D721Med (cell line): ENCODE measurements at places on chromosomes 12 and 14.

GRCh38 chr12:25052196-25052913, 103.5 kb upstream of the BCAT1 start:
- DNase-seq = no peak

GRCh38 chr12:25482625-25483024, 70.5 kb downstream of the LMNTD1 start:
- no peak for DNase-seq

DNA sequence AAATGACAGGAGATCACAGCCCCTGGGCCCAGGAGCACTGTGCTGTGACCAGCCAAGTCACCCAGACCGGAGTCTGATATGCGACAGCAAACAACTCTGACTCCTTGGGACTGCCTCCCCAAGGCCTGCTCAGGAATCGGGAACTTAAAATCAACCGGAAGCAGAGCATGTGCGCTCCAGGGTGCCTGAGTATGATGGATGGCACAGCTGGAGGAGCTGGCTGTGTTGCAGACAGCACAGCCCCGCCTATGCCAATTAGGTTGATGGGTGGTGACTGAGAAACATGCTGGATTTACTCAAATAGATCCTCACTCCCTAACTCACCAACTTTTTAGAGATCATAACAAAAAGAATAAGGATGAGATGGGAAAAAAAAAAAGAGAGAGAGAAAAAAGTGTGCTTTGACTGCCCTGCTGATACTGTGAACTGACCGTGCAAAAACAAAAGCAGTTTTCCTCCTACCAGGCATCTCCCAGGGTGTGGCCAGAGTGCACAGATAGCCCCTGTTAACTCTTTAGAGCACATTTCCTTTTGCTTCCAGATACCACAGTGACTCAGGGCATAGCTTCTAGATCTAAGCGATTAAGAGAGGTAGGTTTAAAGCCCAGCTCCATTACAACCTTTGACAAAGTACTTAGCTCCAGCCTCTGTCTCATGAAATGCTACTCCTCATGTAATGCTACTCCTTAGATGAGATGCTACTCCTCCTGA, 27.4 kb upstream of the STON2 start:
- DNase-seq = no peak

- DNase-seq = no peak
Observed at GRCh38 chr12:12682284-12682683, 13.7 kb downstream of the GPR19 start.

- DNase-seq = peak; percentile 92
Observed at GRCh38 chr12:111753144-111753881, 13.4 kb upstream of the ALDH2 start.

DNA sequence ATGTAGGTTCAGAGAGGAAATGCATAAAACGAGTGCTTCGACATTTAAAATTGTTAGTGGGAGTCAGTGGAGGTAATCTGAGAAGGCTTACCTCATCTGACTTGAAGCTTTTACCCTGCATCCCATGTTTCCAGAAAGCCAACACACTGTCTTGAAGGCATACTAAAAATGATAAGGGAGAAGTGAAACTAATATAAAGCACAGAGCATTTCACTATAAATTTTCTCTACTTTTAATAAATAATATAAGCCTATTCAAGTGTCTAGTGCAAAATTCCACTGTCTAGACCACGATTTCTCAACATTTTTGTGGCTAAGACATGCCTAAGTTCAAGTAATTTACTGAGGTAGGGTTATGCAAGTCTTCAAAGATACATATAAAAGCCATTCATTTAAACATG, 29.1 kb upstream of the CDKL1 start:
- no peak for DNase-seq

GRCh38 chr14:65433157-65433556, 20.6 kb downstream of the FUT8 start:
- DNase-seq = no peak

- peak; percentile 78 for DNase-seq
Observed at GRCh38 chr12:54032627-54033100, at the start of gene HOXC5. HOXC5 (plus strand) TSS chr12:54033050; CDS start chr12:54033123, 73 bp downstream.

DNA sequence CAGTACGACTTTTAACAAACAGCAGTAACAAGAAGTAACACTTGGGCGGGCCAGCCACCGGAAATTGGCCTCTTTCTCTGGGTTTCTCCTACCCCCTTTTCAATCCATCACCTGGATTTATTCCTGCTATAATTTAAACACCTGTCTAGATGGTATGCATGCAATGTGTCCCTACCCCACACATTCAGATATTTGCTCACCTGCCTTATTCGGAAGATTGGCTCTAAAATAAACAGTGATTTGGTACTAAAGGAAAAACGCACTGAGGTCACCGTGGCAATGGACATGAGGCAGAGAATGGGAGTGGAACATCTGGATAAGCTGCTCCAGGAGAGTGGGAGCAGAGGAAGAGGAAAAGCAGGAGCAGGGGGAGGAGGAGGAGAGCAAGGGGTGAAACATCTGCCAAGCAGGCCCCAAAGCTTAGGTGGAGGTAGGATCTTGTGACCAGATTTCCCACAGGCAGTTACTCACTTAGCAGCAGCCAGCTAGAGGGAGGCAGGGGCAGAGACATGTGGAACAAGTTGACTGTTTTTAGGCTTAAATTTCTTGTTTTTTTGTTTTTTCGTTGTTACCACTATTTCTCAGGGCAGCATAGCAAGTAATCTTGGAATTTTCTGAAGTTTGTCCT, 150.9 kb downstream of the TTLL5 start:
- DNase-seq = no peak

DNA sequence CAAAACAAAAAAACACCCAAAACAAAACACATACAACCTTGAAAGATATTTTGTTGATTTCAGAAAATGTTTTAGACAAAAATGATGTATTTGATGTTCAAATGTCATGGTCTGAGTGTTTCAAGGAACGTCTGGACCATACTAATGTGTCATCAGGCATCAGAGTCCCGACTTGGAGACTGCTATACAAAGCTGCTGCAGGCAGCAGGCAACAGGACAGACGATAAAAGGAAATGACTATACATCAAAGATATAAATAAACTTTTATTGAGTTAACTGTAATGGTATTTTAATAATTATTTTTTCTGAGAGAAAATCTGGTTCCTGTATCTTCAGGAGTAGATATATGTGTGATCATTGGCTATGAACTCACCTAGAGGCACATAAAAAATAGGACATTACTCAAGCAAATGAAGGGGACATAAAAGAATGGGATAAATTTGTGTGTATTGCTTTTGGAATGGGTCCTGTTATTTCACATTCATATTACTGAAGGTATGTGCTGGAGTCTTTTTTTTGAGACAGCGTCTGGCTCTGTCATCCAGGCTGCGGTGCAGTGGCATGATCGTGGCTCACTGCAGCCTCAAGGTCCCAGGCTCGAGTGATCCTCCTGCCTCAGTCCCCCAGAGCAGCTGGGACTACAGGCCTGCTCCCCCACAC, 87.3 kb upstream of the HECTD1 start:
- DNase-seq = no peak

DNA sequence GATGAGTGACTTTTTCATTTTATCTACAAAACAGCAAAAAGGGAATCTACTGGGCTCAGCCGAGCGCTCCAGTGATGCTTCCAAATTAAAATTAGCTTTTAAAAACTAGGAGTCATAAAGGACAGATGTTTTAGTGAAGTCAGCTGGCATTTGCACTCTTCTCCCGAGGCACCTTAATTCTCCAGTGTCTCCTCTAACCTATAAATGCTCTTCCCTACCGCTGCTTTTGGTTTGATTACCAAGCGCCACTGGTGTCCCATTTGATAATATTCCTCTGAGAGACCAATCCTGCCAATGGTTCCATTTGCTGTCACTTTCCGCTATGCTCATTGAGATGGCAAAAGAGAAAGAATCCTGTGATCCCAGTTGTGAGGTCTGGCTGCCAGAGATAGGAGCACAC, 29.3 kb upstream of the PIWIL1 start:
- no peak for DNase-seq

GRCh38 chr12:2475984-2476383, 318.8 kb upstream of the FKBP4 start:
- DNase-seq = peak; percentile 65

DNA sequence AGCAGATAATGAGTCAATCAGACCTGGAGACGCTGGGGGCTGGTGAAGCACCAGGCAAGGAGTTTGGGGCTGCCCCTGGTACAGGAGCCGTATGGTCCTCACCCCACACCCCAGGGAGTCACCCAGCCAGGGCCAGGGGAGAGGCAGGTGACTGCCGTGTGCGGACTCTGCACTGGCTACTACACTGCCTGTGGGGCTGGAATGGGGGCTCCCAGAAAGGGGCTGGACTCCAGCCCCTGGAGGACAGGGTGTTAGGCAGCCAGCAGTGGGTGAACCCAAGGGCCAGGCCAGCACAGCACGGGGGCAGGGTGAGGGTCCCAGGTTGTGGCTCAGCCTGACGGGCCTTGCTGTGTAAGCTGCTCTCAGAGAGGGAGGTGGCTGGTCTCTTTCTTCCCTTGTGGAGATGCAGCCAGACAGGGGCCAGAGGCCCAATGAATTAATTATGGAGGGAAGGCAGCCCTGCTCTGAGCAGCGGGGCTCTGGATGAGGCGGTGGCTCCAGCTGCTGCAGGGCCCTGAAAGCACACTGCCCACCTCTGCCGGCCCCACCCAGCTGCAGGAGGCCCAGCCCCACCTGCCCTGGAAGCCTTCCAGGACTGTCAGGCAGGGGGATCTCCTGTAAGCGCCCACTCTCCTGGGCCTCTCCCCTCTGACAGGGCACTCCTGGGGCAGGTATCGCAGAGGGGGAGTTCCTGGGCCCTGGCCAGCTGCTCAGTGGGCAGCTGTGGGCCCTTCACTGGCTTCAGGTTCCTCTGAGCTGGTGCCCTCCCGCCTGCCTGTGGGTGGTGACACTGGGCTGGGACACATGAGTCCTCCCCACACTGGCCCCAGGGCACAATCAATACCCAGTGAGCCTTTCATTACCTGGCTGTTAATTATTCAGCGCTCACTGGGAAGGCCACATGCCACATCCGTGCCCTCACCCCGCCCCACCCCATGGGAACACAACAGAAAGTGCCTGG, 142.5 kb upstream of the C14orf180 start:
- no peak for DNase-seq

GRCh38 chr14:34110531-34110930, 159.7 kb upstream of the EGLN3 start:
- no peak for DNase-seq

- DNase-seq = no peak
Observed at GRCh38 chr14:53215101-53215500, 62.0 kb upstream of the DDHD1 start.

DNA sequence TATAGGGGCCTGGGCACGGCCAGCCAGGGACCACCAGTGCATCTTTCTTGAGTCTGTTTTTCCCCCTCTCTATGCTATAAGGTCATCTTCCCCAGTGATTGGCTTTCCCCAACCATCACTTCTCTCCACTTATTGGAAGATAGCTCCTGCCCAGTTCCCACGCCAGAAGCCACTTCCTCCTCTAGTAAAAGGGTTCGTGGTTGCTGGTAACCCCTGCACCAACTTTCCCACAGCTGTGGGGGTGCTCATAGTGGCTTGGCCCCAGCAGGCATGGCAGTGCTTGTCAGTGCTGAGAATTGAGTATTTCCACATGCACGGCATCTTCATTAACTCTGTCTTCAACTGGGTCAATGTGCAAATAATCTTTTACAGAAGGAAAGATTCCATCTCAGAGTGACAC, 215.4 kb downstream of the FOXN3 start:
- DNase-seq = no peak

- DNase-seq = no peak
Observed at GRCh38 chr12:131592972-131593371, 117.9 kb upstream of the SFSWAP start.

GRCh38 chr12:104226672-104227071, 11.1 kb downstream of the TXNRD1 start:
- DNase-seq = no peak

DNA sequence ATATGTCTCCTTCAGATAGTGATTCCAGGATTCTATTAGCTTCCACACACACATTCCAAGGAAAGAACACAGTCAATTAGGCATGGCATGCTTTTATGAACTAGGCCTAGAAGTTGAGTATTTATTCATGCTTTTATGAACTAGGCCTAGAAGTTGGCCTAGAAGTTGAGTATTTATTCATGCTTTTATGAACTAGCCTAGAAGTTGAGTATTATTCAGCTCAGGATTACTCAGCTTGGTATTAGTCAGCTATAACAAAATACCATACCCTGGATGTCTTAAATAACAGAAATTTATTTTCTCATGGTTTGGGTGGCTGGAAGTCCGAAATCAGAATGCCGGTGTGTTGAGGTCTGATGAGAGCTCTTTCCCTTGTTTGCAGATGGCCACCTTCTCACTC, 442.7 kb upstream of the FLRT2 start:
- DNase-seq = no peak

GRCh38 chr12:110907583-110907982, 12.8 kb downstream of the MYL2 start:
- DNase-seq = no peak

DNA sequence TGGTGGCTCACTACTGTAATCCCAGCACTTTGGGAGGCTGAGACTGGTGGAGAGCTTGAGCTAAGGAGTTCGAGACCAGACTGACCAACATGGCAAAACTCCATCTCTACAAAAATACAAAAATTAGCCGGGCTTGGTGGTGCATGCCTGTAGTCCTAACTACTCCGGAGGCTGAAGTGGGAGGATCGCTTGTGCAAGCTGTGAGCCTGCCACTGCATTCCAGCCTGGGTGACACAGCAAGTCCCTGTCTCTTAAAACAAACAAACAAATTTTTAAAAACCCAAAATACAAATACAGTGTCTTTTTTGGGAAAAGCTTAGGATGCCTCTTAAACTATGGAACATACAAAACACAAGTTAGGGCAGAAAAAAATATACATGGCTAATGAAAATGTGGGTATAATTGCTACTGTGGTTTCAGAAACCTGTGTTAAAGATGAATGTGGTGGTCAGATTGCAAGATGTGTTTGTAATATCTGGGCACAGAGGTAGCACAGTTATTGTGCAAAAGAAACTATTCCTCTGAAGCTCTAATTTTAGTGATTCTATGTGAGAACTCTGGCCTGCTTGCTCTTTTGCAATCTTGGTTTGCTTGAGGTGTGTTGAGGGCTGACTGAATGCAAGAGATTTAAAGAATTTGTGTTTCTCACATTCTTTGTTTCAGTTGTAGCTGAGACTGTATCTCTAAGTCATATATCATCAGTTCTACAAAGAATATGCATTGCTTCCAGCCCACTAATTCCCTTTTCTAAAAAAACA, 3.9 kb upstream of the HSPA2 start:
- no peak for DNase-seq

DNA sequence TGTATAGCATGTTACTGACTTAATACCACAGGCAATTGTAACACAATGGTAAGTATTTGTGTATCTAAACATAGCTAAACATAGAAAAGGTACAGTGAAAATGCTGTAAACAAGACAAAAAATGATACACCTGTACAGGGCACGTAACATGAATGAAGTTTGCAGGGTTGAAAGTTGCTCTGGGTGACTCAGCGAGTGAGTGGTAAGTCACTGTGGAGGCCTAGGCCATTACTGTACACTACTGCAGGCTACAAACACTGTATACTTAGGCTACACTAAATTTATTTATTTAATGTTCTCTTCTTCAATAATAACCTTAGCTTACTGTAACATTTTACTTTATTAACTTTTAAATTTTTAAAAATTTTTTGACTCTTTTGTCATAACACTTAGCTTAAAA, 158.4 kb downstream of the IPO8 start:
- no peak for DNase-seq

- no peak for DNase-seq
Observed at GRCh38 chr12:33977887-33978286, 44.4 kb upstream of the ALG10 start.
